Small intestine (tissue), 16 donors: ENCODE measurements at places on chromosomes 5 and 9. TPM values are rescaled to one million over a fixed set of nuclear protein-coding genes. Genes with fewer than 3 reads are reported as not detected.
A peak's percentile ranks its signal among the peaks of the same experiment; 100 is the strongest.

DNA sequence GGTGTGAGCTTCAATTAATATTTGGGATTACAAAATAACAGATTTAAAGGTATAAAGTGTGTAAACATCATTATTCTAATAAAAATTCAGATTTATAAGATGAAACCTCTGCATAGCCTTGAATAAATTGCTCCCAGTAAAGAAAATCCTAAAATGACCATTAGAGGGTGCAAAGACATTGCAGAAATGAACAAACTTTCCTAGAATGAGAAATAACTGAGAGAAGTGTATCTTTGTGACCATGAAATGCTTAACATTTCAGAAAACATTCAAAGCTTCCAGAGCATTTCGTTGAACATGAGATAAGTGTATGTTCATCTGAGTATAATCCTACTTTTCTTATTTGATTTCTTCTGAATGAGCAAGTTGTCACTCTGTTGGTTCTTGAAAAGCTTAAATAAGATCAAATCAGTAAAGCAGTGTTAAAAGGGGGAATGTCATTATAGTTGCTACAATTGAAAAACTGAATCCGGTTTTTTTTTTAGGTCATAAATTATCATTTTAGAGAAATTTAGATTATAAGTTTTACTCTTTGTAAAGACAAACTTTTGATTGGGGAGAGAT is 24.7 kb upstream of the NUDT12 start:
- H3K36me3 ChIP-seq, result no peaks in the 10 kb centered on the region
- no peak overlapping the region for H3K27ac ChIP-seq
- peak; percentile 37 for DNase-seq
- no peaks in the 10 kb centered on the region for H3K4me1 ChIP-seq
- H3K4me3 ChIP-seq, result no peak overlapping the region
- no peaks in the 10 kb centered on the region for H3K27me3 ChIP-seq

DNA sequence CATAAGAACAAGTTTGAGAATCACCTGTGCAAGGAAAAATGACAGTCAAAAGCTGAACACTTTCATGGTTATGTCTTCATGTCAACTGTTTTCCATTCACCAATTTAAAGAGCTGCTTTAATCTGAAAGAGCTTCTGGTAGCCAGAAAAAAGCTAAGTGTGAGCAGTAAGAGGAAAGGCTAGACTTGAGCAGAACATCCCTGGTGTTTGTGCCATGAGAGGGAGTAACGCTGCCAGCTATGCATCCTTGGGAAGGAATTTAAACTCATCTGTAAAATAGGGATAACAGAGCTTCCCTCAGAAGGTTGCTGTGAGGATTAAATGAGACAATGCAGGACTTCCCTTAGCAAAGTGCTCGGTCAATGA is 193.7 kb downstream of the MAPKAP1 start:
- H3K27me3 ChIP-seq, result no peaks in the 10 kb centered on the region
- H3K27ac ChIP-seq, result peak overlapping the region; percentile 4
- no peak for DNase-seq
- peak overlapping the region; percentile 35 for H3K4me3 ChIP-seq
- H3K4me1 ChIP-seq, result peaks cover 2% of the 10 kb centered on the region

- H3K4me1 ChIP-seq, result no peaks in the 10 kb centered on the region
- no peak for DNase-seq
- H3K27ac ChIP-seq, result no peak overlapping the region
- no peak overlapping the region for H3K4me3 ChIP-seq
These were observed 1249.0 kb upstream of the CDH18 start for GRCh38 chr5:21236971-21237427.

GRCh38 chr9:17942498-17942897 is 363.6 kb downstream of the SH3GL2 start:
- H3K27me3 ChIP-seq, result no peaks in the 10 kb centered on the region
- no peaks in the 10 kb centered on the region for H3K4me1 ChIP-seq
- no peaks in the 10 kb centered on the region for H3K36me3 ChIP-seq

GRCh38 chr5:169567079-169567478 is 16.5 kb upstream of the SPDL1 start:
- no peaks in the 10 kb centered on the region for H3K36me3 ChIP-seq
- no peaks in the 10 kb centered on the region for H3K27me3 ChIP-seq
- H3K4me3 ChIP-seq, result no peak overlapping the region

DNA sequence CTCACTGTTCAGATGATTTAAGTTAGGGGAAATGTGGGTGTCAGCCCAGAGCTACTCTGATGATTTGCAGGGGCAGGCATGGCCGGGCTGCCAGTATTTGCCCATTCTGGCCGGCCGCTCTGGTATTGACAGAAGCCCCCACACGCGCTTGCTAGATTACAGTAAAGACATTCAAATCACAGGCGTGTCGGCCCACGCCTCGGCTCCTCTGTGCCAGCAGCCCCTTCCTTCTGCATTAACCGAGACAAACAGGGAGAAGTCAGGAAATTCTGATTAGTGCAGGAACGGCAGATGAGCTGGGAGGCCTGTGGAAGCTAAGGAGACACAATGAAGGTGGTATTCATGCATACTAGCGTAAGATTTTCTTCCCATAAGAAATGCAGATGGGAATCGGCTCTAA is 113.3 kb downstream of the CRB2 start:
- peaks cover 28% of the 10 kb centered on the region for H3K36me3 ChIP-seq
- no peak for DNase-seq
- no peaks in the 10 kb centered on the region for H3K4me1 ChIP-seq
- H3K4me3 ChIP-seq, result no peak overlapping the region
- H3K27ac ChIP-seq, result peak overlapping the region; percentile 84

DNA sequence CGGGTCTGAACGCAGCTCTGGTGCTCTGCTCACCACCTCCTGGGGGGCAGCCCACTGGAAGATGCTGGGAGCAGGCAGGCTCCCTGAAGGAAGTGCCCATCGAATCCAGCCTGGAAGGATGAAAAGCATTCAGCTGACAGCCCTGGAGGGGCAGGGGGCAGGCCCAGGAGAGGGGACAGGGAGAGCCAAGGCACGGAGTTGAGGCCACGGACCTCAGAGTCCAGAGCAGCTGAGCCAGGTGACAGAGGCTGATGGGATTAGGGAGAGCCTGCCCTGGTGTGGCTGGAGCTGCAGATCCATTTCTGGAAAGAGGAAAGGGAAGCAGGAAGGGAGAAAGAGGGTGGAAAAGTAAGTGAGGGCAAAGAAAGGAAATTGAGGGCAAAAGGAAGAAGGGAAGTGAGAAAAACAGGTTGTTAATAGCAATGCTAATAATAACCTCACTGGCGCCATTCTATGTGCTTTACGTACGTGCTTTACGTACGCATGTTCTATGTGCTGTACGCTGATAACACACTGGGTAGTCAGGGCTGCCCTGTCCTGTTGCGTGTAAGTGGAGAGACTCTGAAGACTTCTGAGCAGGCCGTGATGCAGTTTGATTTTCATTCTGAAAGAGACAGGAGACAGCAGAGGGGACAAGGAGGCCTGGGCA is 52.6 kb downstream of the LMX1B start:
- no peak overlapping the region for H3K4me3 ChIP-seq
- no peak for DNase-seq
- peaks cover 72% of the 10 kb centered on the region for H3K27me3 ChIP-seq
- H3K4me1 ChIP-seq, result no peaks in the 10 kb centered on the region
- H3K27ac ChIP-seq, result no peak overlapping the region

GRCh38 chr5:51194671-51195070 is 188.6 kb upstream of the ISL1 start:
- DNase-seq, result no peak
- H3K4me3 ChIP-seq, result no peak overlapping the region
- no peaks in the 10 kb centered on the region for H3K4me1 ChIP-seq

- no peak overlapping the region for H3K27ac ChIP-seq
- H3K4me1 ChIP-seq, result no peaks in the 10 kb centered on the region
- DNase-seq, result no peak
- H3K4me3 ChIP-seq, result no peak overlapping the region
- H3K27me3 ChIP-seq, result no peaks in the 10 kb centered on the region
These were observed 18.0 kb downstream of the PLAA start for GRCh38 chr9:26928902-26929495.

DNA sequence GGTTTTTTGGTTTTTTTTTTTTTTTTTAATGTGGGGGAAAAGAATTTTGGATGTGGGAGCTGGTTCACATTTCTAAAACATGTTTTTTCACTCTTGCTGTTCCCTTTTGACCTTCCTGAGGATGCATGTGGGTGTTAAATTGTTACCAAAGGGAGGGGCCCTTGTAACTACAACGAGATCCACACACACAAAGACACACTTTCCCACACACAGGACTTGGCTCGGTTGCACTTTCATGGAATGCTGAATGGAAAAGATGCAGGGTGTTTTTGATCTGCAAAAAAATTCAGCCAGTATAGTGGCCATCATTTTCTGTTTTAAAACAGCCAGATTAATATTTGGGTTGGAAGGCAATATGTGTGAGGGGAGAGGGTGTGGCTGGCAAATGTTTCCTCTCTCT is 576.9 kb downstream of the EBF1 start:
- no peaks in the 10 kb centered on the region for H3K36me3 ChIP-seq
- no peak for DNase-seq
- no peak overlapping the region for H3K27ac ChIP-seq
- H3K4me3 ChIP-seq, result no peak overlapping the region
- no peaks in the 10 kb centered on the region for H3K4me1 ChIP-seq

GRCh38 chr9:122562134-122562760 is 9.3 kb downstream of the OR1N2 start:
- H3K27ac ChIP-seq, result no peak overlapping the region
- H3K4me1 ChIP-seq, result no peaks in the 10 kb centered on the region
- no peaks in the 10 kb centered on the region for H3K36me3 ChIP-seq
- no peak overlapping the region for H3K4me3 ChIP-seq
- H3K27me3 ChIP-seq, result no peaks in the 10 kb centered on the region
- no peak for DNase-seq

DNA sequence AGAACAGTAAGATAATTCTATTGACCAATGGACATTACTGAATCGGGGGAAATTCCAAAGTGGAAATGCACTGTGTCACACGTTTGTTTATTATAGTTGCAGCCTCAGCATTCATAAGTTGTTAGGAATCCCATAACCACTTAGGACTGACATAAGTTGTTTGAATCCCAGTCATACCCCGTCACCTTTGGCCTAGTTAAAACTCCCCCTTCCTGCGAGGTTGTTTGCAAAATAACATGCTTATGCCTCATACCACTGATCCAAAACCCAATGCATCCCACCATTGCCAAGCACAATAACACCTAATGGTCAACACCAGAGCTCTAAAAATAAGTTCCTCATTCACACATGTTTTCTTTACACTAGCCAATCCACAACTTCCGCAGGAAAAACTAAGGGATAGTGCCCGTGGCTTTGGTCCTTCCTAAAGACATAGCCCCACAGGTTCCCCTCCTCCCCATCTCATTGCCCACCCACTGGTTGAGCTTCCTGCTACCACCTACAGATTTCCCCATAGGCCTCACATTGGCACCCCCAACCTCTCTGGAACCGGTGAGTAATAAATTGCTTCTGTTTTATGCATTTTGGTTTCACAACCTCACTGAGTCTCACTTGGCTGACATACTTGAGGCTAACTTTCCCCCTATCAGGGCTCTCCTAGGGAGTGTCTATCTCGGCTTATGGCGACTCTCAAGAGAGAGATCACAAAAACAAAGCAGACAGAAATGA is 42.3 kb upstream of the MUSK start:
- no peaks in the 10 kb centered on the region for H3K27me3 ChIP-seq
- no peak for DNase-seq
- H3K27ac ChIP-seq, result no peak overlapping the region
- no peaks in the 10 kb centered on the region for H3K4me1 ChIP-seq

- H3K4me1 ChIP-seq, result no peaks in the 10 kb centered on the region
- no peak for DNase-seq
- H3K27ac ChIP-seq, result no peak overlapping the region
- H3K27me3 ChIP-seq, result peaks cover 57% of the 10 kb centered on the region
- no peaks in the 10 kb centered on the region for H3K36me3 ChIP-seq
These were observed 64.5 kb upstream of the ERBIN start for GRCh38 chr5:65861830-65862241.

Gene OCLN
- polyA plus RNA-seq, result 7.8 TPM

Gene PIP5K1B
- polyA plus RNA-seq, result 54.0 TPM

Gene SLC25A2
- polyA plus RNA-seq, result 0.45 TPM

Gene BRD3OS
- polyA plus RNA-seq, result 2.0 TPM

Gene NDUFS4
- 110 TPM for polyA plus RNA-seq

Gene SHISAL2B
- polyA plus RNA-seq, result not detected

Gene SV2C
- 0.03 TPM for polyA plus RNA-seq

Gene KIAA0825
- polyA plus RNA-seq, result 0.54 TPM

Gene C1QTNF3
- 0.54 TPM for polyA plus RNA-seq

Gene IL5
- not detected for polyA plus RNA-seq

Gene PCDHGA12
- polyA plus RNA-seq, result 0.54 TPM
